ENCODE measurements at places on chromosomes 1 and 21. TPM values are rescaled to one million over a fixed set of nuclear protein-coding genes. Genes with fewer than 3 reads are reported as not detected.

The CCDC185 gene
- not detected for total RNA-seq

The GREM2 gene
- total RNA-seq, result 3.9 TPM

The TNNT2 gene
- 7.4 TPM for total RNA-seq

The RGS8 gene
- total RNA-seq, result not detected

The HES2 gene
- total RNA-seq, result 0.35 TPM

All from metanephros (tissue), 2 donors.